ENCODE measurements at places on chromosomes 5 and 9.
A peak's percentile ranks its signal among the peaks of the same experiment; 100 is the strongest.

- DNase-seq = no peak
Measured at GRCh38 chr5:136296846-136297245, 68.5 kb downstream of the TRPC7 start.

GRCh38 chr5:10709409-10709808, 51.6 kb downstream of the DAP start:
- DNase-seq = no peak

GRCh38 chr5:74673011-74673790, 11.8 kb upstream of the HEXB start:
- no peak for DNase-seq

- DNase-seq = no peak
Measured at GRCh38 chr5:173395257-173395932, 67.2 kb upstream of the STC2 start.

- no peak for DNase-seq
Measured at GRCh38 chr9:107103621-107104020, 179.5 kb upstream of the RAD23B start.

DNA sequence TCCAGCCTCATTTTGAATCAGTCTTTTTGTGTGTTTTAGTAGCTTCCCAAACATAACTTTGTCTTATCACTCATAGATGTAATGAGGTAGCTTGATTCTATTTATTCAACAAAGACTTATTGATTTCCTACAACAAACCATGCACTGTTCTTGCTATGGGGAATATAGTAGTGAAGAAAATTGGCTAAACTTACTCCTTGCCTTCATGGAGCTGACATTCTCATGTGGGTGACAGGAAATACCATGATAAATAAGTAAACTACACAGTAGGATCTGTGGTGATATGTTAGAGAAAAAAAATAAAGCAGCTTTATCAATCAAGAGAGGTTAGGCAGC, 255.7 kb upstream of the TNC start:
- no peak for DNase-seq

GRCh38 chr5:139660923-139661814, 13.0 kb downstream of the CXXC5 start:
- peak; percentile 57 for DNase-seq

DNA sequence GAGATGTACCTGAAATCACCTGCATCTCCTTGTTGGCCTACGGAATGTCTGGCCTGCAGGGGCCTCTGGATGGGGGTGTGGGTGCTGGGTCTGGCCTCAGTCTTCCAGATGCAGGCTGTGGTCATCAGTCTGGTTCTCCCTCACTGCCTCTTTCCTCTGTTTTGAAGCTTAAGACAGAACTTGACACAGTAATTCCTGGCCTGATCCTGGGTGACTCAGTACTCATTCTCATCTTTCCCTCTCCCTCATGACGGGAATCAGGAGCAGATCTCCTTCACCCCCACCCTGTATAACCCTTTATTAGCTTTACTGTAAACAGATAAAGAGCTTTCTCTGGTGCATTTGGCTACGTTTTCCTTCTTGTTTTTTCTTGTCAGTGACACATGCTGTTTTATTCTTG, 89.3 kb upstream of the ADAMTS16 start:
- DNase-seq = no peak

- no peak for DNase-seq
Measured at GRCh38 chr9:123225995-123226394, 42.4 kb downstream of the STRBP start.

DNA sequence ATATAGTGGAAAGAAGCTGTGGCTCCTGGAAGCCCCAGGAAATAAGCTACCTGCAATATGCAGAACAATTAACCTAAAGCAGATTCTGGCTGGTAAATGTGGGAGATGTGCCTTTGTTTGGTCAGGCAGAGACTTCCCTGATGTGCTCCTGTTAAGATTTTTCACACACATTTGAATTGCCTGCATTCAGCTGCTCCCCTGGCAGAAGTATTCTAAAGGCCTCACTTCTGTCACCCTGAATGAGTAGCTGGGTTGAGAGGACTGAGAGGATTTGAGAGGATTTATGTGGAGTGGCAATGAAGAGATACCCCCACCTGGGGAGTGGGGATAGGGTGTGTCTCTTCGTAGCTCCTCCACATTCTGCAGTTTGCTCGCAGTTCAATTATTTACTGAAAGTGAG, 130.5 kb downstream of the ST8SIA4 start:
- no peak for DNase-seq

GRCh38 chr9:124489222-124489621, 18.0 kb downstream of the NR5A1 start:
- DNase-seq = no peak

GRCh38 chr5:177036443-177036842, 13.9 kb downstream of the ZNF346 start:
- DNase-seq = no peak

DNA sequence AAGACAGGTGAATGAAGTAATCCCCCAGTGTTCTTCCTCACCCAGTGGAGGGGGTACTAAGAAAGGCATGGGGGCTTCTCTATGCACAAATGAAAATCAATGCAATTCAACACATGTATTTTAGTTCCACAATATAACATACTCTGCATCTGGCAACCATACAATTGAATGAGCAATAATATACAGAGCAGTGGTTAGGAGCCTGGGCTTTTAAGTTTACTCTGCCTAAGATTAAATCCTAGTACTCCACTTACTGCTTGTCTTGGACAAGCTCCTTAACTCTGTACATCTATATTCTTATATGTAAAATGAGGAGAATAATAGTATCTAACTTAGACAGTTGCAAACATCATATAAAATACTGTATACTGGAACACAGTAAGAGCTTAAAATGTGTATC, 195.4 kb upstream of the TRIM32 start:
- DNase-seq = no peak

DNA sequence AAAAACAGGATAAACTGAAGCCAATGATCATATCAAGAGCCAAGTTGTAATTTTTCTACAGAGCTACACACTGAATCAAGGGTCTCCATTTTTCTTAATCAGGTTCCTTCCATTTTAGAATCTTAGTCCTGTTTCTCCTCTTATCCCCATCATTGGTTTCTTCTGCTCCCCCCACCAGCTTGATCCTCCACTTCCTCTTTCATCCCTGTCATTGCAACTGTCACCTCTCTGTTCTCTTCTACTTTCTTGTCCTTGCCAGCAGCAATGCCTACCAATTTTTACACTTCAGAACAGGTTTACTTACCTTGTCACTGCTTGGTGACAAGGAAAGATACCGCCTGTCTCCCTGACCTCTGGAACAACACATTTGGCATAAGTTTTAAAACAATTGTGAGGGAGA, 97.3 kb downstream of the CFAP90 start:
- no peak for DNase-seq

- no peak for DNase-seq
Measured at GRCh38 chr9:77507212-77507961, 140.7 kb downstream of the GNA14 start.

DNA sequence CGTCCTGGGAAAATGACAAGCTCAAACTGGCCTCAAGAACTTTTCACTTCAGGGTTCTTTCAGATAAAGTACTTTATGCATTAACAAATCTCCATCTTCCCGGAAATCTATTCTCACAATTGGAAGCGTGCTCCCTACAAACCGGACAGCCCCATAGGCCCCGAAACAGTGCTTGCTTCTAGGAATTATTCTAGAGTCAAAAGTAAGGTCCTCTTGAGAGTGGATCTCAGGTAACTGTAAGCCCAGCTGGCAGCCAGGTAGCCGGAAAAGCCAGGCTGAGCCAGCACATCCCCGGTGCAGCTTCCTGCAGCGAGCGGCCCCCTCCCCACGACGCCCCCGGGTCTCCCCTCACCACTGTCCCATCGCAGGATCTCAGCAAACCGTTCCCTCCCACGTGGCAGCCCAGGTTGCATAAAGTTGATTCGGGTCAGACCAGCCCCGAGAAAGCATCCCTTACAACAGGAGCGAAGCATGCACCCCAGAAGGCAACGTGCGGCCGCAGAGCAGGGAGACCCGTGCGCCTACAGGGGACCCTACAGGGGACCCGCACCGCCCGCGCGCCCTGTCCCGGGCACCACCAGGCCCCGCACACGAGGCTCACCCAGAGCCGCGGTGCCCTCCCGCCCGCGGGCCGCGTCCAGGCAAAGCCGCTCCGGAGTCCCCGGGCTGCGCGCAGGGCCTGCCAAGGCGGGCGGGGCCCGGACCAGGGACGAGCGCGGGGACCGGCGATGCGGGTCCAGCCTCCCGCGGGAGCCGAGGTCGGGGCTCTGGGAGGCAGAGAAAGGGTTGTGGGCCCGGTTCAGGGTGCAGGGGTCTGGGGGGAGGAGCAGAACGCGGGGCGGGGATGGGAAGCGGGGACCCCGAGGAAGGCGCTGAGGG, 920 bp downstream of the LPCAT1 start:
- no peak for DNase-seq

- DNase-seq = peak; percentile 86
Measured at GRCh38 chr5:95808686-95809413, 13.7 kb downstream of the GLRX start.

GRCh38 chr5:168578538-168579487, at the start of gene PANK3:
TSS of gene PANK3 (minus strand) at chr5:168579368. CDS start at chr5:168579283, 85 bp downstream.
- DNase-seq = peak; percentile 92

DNA sequence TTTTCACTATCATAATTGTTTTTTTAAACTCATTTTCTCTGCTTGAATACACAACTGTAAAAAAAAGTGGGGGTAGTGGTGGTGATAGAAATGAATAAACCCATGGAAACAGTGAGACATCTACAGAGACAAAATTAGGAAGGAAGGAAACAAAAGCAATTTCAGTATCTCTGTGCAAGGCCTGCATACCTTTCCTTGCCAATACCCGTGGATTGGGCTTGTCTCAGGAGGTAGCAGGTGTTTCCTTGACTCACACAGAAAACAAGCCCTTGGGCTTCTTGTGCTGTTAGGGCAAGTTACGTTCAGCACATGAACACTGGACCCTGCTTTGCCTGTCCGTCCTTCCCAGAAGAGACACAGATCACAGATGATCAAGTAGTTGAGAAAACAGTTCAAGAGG, 372.2 kb downstream of the ZSWIM6 start:
- no peak for DNase-seq

- DNase-seq = no peak
Measured at GRCh38 chr5:93582677-93583438, at the start of gene NR2F1. TSS of gene NR2F1 (plus strand) at chr5:93583222. CDS start at chr5:93585024, 1,802 bp downstream.

DNA sequence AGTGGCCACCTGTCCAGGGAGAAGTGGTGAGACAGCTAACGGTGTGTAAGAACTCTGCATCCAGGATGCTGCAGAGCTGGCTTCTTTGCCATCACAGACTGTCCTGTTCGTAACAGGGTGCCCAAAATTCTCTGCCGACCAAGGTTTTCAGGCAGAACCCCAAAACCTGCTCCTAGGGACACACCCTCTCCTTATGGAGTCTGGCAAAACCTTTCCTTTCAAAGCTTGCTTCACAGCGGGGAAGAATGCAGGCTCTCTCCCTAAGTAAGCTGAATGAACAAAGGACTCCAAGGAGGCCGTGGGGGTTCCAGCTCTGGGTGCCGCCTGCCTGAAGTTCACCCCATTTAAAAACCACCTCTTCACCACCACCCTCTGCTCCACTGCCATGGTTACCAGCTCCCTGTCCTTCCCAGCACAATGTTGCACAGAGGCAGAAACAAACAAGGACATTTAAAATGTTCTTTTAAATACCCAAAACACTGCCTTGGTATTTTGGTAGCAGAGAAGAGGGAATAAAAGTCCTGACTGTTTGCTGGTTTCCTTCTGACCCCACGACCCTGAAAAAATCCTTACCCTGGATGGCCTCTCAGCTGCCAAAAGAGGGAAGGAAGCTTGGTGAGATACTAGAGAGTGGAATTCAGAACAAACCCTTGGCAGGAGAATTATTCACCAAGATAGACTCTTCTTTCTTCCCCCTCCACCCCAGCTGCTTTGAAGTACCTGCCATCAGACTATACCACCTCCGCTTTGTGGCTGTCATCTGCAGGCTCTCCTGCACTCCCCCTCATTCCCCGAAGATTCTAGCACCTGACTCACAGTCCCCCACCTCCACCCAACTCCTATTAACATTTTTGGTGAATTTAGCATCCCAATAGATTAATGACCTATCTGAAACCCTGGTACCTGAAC, 7.1 kb upstream of the KLF9 start:
- DNase-seq = peak; percentile 24

Data from GM20000 (cell line).